ENCODE measurements at places on chromosomes 7 and 10.

GRCh38 chr7:150753239-150753638 lies 16.0 kb downstream of the GIMAP5 start:
- no peak for DNase-seq

GRCh38 chr10:30821994-30822692 lies 192.6 kb upstream of the LYZL2 start:
- DNase-seq = no peak

- DNase-seq = no peak
Measured at GRCh38 chr7:111045449-111045848, 45.5 kb upstream of the LRRN3 start.

GRCh38 chr10:51915031-51915542 lies 215.7 kb upstream of the CSTF2T start:
- peak; percentile 8 for DNase-seq

DNA sequence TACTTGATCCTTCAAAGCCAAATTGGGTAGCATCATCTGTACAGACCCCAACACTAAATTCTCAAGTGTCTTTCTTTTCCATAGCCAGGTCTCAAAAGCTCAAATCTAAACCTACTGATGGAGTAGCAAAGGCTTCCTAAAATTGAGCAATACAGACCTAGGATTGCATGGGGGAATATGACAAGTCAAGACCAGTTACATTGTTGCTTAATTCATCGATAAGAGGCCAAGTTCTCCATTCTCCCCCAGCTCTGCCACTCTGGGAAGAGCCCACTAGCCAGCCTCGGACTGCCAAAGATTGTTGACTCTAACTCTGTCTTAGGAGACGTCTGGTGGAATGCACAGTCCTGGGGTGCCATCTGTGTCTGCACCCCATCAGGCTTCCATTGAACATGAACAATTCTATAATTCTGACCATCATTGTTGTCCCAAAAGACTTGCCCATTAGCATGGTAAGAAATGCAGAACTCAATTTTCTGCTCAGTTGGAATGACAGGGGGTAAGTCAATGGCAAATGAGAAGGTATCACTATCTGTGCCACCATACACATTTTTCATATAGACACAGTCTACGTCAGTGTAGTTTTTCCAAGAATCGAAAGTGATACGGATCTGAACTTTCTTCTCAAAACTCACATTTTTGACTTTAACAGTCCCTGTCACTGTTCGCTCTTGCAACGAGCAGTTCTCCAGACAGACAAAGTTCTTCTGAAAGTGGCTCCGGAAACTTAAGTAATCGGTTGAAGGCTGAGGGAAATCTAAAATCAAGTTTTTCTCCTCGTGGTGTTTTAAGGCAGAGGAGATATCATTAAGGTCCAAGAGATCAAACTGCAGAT lies 2.9 kb downstream of the PPP1R3C start:
- no peak for DNase-seq

DNA sequence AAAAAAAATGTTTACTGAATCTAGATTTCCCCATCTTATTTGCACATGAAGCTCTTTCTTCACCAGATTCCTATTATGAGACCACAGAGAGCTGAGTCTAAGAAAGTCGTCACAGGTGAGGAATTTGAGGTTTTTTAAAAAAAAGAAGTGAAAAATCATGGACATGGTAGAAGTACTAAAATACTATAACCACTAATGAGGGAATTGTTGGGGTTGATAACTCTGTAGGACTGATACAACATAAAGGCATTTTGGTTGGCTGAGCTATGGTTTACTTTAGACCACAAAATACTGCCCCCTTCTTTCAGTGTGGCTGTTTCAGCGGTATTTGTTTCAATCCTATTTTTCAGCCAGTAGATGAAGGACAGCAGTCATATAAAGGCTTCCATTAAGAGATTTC lies 1111.3 kb downstream of the TYW1 start:
- DNase-seq = no peak

- DNase-seq = no peak
Measured at GRCh38 chr10:86594535-86594934, 59.8 kb upstream of the OPN4 start.

- DNase-seq = no peak
Measured at GRCh38 chr10:17669185-17669872, 25.4 kb downstream of the STAM start.

DNA sequence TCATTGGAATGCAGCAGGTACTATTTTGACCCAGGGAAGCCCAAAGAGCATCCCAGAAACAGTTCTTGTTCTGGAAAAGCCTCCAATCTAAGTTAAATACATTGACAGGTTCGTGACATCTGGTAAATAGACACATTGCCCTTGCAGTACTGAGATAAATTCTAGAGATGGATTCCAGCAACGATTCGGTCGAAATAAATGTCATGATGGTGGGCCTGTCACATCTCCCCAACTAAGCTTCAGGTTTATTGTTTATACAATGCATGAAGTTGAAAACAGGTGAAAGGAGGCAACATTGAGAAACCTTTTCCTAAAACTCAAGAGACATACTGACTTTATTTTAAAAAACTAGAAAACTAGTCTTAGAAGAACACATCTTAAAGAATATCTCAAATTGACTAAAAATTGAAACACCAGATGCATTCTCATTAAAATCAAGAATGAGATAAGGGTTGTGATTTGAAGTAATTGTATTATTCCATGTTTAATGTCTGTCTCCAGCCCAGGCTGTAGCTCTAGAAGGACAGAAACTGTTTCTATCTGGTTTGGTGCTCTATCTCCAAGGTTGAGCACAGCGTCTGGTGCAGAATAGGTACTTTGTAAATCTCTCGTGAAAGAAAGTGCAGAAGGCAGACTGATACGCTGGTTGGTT lies 114.0 kb downstream of the CABCOCO1 start:
- no peak for DNase-seq

- no peak for DNase-seq
Measured at GRCh38 chr7:74633451-74633921, 24.0 kb upstream of the GTF2I start.

DNA sequence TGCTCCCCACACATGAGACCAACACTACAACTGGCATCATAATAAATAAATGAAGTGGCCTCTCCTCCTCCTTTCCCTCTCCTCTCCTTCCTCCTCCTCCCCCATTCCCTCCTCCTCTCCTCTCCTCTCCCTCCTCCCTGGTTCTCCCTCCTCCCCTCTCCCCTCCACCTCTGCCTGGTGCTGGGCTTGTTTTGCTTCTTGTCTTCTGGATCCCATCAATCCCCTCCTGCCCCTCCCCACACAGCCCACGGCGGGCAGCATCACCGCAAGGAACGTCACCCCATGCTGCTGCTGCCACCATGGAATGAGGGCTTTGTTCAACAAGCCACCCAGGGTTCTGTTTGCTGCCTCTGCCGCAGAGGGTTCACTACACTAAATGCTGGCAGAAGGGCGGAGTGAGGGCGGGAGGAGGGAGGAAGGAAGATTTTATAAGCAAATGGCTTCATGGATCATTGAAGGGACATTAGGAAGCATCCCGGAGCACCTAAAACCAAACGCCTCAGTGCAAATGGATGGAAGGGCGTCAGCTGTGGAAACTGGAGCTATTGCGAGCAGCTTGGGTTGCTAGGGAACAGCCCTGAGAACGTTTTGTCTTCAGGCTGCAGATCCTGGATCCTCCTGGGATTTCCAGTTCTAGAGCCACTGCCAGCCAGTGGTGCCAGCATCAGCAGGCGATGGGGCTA lies 379.7 kb upstream of the ZMIZ1 start:
- DNase-seq = peak; percentile 67

DNA sequence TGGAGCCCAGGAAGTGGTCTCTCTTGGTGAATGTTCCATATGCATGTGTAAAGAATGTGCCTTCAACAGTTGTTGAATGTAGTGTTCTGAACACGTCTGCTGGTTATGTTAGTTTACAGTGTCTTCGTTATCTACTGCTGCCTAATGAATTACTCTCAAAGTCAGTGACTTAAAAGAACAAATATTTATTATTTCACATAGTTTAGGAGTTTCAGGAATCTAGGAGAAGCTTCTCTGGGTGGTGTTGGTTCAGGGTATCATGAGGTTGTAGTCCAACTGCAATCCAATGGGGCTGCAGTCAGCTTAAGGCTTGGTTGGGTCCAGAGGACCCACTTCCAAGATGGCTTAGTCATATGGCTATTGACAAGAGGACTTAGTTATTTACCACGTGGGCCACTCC lies 36.6 kb upstream of the IGFBP3 start:
- DNase-seq = no peak

DNA sequence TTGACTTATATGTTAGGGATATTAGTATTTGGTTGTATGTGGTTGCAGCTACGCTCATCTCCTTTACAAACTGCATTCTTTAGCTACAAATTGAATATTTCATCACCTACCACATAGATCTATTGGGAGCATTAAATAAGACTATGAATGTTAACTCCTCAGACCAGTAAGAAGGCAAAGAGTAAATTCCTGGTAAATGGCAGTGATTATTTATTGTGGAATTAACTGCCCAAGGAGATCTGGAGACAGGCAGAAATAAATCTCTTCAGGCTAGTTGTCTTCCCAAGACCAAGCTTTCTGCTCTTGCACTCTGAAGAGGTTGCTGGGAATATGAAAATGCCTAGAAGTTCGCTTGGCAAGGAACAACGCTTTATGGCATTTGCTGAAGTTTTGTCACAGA lies 74.6 kb downstream of the ANLN start:
- no peak for DNase-seq

All from BE2C (cell line).